ENCODE measurements at places on chromosomes 1 and 21.

GRCh38 chr1:100866901-100867206, 27.8 kb downstream of the EXTL2 start:
- no peak for DNase-seq

GRCh38 chr1:145885738-145886287, at the start of gene ANKRD35:
Gene ANKRD35, minus strand, starts transcription at chr1:145885866. Its CDS starts 108 bp downstream, at chr1:145885758.
- DNase-seq = peak; percentile 73

DNA sequence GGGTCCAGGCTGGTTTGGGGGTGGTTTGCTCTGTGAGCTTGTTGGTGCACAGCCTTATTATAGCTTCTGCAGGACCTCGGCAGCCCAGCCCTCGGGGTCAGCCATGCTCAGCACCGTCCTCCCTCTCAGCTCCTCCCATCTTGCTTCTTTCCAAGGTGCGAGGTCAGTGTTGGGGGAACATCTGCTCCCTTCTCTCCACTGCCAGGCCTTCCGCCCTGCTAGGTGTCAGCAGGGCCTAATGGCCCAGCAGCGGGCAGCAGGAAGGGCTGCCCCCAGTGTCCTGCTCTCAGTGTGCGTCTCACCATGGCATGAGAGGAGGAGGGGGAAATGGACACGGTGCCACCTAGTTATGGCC, 36.5 kb upstream of the LRRC3 start:
- DNase-seq = no peak

DNA sequence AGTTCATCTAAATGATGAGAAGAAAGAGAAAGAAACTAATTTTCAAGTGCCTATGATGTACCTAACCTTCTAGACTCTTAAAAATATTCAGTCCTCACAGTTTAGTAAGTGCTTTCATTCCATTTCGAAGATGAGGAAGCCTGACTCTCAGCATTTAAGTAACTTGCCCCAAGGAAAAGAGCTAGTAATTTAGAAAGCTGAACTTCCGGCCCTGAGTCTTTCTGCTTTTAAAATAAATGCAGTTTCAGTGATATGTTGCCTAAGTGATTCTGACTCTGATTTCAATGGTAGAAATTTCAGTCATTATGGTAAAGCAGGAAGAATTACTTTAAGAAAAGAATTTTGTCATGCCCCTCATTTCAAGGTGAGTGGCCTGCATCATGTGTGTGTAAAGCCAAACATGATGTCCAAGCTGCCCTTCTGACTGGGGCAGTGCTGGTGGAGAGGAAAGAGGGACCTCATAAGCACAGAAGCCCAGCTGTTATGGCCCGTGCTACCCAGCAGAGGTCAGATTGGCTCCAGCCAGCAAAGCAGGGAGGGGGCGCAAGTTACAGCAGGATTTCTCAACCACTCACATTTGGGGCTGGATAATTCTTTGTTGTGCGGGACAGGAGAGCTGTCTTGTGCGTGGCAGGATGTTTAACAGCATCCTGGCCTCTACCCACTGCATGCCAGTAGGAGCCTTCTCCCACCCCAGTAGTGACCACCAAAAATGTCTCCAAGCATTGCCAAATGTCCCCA, 10.7 kb downstream of the ATP1A4 start:
- DNase-seq = no peak

DNA sequence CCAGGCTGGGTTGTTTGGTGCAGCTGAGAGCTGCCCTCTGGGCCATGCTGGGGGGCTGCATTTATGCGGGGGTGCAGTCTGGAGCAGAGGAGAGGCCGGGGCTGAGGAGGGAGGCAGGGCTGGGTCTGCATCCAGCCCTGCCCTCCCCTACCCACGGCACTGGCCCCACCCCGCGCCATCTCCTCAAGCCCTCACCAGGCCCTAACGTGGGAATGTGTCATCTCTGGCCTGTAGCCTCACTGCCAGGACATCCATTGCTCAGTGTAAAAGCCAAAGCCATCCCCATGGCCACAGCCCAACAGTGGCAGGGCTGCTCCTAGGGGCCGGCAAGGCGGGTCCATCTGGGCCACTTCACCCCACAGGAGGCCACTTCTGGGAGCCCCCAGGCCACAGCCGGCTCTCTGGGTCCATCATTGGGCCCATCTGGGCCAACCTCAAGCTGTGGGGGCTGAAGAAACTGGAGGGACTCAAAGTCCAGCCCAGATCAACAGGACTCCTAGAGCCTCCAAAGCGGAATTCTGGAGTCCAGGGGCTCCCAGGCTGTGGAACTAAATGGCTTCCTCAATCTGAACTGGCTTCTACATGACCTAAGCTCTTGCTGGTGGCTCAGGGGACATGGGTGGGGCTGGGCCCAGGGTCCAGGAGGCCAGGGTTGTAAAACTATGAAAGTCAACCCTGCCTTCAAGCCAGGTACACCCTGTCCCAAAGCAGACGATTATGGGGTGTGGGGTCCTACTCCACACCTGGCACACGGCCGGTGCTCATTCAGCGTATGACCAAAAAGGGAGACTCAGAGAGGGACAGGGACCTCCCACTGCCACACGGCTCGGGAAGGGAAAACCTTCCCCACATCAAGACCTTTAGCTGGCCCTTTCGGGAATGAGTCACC, 32.6 kb downstream of the RUNX3 start:
- DNase-seq = no peak

GRCh38 chr1:183590244-183591191, at the start of gene NCF2:
Gene NCF2, minus strand, starts transcription at chr1:183590459. Its CDS starts 130 bp downstream, at chr1:183590329.
- DNase-seq = no peak

DNA sequence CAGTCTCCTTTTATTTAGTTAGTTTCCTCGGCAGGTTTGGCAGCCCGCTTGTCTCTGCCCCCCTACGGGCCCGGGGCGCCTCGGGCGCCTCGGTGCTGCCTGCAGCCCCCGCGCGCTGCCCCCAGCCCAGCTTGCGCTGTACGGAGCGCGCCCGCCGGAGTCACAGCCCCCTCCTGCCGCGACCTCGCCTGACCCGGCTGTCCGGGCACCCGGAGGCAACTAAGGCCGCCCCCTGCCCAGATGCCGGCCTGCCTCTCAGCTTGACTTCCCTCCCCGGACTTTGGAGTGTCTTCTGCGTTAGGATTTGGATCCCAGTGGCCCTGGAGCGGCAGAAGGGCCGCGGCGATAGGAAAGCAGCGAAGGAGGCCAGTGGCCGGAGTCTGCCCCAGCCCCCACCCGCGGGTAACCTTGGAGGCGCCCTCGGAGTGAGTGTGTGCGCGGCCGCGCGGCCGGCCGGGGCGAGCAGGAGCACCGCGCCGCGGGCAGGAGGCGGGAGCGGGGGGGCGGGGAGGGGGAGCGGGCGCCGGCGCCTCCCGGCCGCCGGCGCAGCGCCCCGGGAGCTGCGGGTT, 7.6 kb downstream of the CDKN2C start:
- DNase-seq = no peak

- no peak for DNase-seq
These were observed 108.6 kb downstream of the GPR52 start for GRCh38 chr1:174556392-174556791.

DNA sequence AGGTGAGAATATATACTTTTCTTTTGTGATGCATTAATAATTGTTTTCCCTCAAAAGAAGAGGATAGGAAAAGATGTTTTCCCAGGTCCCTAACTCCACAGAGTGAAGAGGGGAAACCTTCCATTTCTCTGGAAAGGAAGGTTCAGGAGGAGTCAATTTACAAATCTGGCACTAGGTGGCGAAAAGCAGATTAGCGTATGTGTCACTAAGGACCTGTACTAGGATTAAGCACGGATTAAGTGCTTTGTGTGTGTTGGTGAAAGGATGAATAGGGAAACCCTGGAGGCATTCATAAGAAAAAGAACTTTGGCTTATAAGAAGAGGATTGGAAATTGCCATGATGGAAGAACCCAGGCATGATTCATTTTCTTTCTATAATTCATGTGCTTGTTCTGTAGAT, 410.1 kb upstream of the PLXNA2 start:
- peak; percentile 30 for DNase-seq

- DNase-seq = no peak
These were observed 9.1 kb downstream of the HIPK1 start for GRCh38 chr1:113938192-113938591.

DNA sequence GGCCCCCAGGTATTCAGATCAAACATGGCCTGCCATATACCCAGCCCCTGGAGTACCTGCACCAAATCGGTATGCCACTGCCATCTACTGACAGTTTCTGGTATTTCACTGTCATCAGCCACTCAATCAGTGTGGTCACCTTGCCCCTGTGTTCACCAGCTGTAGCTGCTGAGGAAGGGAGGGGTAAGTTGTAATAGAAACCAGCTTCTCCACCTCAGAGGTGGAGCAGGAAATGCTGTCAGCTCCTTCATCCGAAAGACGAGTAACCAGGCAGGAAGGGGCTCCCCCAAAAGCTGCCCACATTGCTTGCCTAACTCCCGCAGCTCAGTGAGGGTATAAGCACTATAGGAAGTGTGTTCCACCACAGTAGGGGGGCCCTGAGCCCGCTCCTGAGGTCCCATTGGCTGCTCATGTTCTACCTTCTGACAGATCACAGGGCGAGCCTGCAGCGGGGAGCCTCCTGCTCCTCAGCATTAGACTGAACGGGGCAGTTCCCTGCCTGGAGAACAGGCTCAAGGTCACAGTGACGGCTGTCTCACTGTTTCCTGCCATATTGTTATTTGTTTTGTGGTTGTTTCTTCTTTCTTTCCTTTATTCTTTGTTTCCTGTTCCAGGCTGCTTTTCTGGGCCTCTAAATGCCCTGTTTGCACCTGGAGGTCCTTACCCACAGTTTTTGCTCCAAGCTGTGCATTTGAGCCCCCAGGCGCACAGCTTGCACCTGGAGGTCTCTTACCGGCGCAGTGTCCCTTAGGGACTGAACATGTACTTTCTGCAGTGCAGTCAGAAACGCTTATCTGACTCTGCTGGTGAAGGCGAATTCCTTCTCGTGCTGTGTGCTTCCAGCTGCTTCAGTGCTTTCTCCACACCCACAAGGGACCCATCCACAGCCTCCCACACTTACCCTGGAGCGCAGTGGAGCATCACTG, 1638.3 kb downstream of the MRPL39 start:
- peak; percentile 30 for DNase-seq

- DNase-seq = no peak
These were observed 426.6 kb downstream of the LRRIQ3 start for GRCh38 chr1:73771396-73771795.

DNA sequence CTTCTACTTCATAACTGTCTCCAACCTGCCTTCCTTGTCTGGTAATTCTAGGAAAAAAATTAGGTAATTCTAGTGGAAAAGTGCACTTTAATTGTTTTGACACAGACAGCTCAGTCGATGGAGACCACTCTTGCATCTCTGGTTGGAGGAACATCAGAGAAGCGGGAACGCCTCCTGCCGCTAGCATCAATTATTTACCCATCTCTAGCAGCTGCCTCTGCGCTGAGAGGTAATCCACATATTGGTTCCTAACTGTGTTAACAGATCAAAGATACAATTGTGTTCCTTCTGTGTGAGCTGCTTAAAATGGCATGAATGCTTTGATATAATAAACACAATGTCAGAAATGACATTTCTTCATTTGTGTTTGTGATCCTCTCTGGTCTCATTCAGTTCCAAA, 33.3 kb downstream of the C2CD2 start:
- no peak for DNase-seq

GRCh38 chr1:107704911-107705310, 260.1 kb downstream of the VAV3 start:
- no peak for DNase-seq

DNA sequence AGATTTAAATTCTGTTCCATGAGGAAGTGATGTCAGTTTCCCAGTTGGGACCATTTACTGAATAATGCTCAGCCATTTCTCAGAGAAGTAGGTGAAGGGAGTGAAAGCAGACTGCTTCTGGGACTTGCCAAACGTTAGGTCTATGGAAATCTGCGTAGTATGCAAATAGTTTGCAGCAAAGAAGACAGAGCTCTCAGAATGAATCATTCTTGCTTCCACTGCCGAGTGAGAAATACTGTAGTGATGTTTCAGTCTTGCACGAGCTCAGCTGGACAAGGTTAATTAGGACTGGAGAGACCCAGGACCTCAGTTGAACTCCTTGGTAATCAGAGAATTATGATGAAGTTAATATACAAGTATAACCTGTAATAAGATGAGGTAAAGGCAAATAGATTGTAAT, 317.7 kb upstream of the DAB1 start:
- no peak for DNase-seq

GRCh38 chr1:241311056-241311746, 45.8 kb downstream of the RGS7 start:
- no peak for DNase-seq

- no peak for DNase-seq
These were observed 102.2 kb upstream of the JUN start for GRCh38 chr1:58885998-58886397.

DNA sequence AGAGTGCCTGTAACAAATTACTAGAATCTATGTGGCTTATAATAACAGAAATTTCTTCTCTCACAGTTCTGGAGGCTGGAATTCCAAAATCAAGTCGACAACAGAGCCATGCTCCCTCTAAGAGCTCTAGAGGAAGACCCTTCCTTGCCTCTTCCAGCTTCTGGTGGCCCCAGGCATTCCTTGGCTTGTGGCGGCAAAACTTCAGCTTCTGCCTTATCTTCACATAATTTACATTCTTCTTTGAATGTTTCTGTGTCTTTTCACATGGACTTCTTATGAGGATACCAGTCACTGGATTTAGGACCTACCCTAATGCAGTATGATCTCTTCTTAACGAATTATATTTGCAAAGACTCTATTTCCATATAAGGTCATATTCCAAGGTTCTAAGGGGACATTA, 324.4 kb downstream of the PCP4 start:
- no peak for DNase-seq

GRCh38 chr1:118147522-118147921, 37.5 kb downstream of the SPAG17 start:
- no peak for DNase-seq

GRCh38 chr1:151399324-151400171, at the start of gene PSMB4:
Gene PSMB4, plus strand, starts transcription at chr1:151399573. Its CDS starts 15 bp downstream, at chr1:151399588.
- DNase-seq = peak; percentile 95

DNA sequence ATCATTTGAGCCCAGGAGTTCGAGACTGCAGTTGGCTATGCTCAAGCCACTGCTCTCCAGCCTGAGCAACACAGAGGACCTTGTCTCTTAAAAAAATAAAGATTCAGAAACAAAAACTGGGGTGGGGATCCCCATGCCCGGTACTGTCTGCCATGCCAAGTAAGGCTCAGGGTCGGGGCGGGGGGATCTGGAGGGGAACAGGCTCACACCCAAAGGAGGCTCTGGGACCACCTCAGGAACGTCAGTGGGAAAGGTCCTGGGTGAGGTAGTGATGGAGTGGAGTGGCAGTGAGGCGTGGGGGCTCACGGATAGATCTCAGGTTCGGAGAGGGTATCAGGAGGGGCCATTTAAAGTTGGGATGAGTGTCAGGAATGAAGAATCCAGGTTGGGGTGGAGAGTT, 765 bp upstream of the S100A4 start:
- DNase-seq = no peak

- DNase-seq = no peak
These were observed 28.0 kb downstream of the TBX15 start for GRCh38 chr1:118960026-118960561.

- no peak for DNase-seq
These were observed 101.9 kb downstream of the PLPP3 start for GRCh38 chr1:56477164-56478111.

- DNase-seq = no peak
These were observed 122.5 kb downstream of the GLIS1 start for GRCh38 chr1:53616511-53616910.

GRCh38 chr1:34049994-34050393, 115.0 kb downstream of the CSMD2 start:
- no peak for DNase-seq

Data from NCI-H460 (cell line).